ENCODE measurements at places on chromosomes 2 and 18.
A peak's percentile ranks its signal among the peaks of the same experiment; 100 is the strongest.

GRCh38 chr2:39570614-39571013 is 95.1 kb upstream of the TMEM178A start:
- DNase-seq, result no peak

DNA sequence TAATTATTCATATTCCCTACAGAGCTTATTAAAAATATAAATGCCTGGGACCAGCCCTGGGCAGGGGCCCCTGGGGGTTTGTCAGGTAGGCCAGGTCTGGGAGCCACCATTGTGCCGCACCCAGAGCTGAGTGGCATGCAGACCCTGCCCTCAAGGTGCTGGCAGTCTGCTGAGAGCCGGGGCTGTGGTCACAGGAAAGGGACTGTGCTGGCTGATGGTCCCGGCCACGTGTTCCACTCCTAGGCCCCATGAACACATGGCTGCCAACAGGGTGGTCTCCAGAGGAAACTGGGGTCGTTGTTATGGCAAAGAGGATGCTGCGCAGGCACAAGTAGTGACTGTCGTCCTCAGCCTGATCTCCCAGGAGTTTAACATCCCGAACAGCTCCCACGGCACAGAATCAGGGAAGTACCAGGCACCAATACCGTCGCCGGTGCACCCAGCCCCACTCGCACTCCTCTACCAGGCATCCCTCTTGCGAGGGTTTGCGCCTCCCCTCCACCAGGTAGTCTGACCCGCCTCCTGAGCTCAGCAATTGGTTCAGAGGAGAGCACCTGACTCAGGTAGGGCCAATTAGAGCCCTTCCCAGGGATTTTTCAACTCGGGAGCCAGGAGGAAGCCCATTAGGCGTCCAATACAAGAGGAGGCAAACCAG is 39.2 kb upstream of the BIN1 start:
- no peak for DNase-seq

DNA sequence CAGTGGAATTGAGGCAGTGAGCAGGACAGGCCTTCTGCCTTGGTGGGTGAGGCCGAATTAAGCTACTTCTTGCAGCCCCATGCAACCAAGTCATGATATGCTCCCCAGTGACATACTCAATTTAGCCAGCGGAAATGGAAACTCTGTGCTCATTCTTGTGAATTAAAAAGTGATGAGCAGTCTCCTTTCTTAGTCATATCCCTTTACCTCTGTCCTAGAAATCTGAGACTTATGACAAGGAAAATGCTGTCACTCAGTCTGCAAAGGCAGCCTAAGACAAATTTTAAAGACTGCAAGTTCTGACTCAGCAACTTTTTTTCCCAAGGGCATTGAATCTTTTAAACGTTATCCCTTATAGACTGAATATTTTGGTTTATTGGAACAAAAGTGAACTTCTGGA is 218.2 kb downstream of the SH3BP4 start:
- DNase-seq, result no peak

- DNase-seq, result no peak
Observed at GRCh38 chr2:65749545-65749944, 317.1 kb upstream of the SPRED2 start.

GRCh38 chr18:61825386-61825785 is 67.4 kb downstream of the RNF152 start:
- no peak for DNase-seq

DNA sequence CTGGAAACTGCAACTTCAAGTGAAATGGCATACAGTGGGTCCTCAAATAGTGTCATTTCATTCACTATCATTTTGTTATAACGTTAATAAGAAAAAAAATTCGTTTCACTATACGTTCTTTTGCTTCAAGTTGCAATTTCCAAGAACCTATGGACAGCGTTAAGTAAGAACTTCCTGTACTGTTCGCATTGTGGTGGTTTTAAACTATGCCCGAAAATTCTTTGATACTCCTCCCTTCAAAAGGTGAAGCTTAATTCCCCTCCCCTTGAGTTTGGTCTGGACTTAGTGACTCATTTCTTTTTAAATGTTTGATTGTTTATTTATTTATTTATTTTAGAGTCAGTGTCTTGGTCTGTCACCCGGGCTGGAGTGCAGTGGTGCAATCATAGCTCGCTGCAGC is 20.7 kb downstream of the GNLY start:
- no peak for DNase-seq

- no peak for DNase-seq
Observed at GRCh38 chr2:12199491-12200211, 453.2 kb downstream of the LPIN1 start.

DNA sequence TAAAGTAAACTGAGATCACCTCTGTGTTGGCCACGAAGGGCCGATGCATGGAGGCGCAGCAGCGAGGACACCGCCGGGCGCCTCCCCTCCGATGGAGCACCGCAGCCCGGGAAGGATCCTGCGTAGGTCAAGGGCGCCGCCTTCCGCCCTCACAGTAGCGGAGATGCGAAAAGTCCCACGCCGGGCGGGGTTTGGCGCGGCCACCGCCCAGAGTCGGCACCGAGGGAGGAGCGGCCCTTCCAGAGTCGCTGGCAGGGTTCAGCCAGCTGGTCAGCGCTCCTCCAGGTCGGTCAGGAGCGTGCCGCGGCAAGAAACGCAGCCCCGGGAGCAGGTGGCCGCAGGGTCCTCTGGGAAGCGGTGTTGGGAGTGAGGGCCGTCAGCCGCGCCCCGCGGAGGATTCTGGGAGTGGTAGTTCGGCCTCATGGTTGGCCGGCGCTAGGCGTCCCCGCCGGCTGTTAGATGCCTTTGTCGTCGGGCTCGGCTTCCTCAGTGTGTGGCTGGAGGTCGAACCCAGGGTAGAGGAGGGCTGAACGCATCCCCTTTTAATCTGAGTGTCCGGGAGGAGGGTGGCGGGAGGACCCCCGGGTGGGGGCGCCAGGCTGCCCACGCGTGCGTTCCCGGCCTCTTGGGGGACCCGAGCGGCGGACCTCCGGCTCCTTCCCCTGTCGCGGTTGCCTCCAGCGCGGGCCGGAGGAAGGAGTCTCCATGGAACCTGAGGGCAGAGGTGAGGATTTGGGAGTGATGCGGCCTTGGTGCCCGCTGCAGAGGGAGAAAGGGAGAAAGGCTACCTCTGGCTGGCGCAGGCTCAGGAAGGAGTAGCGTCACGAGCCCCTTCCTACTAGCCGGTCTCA is at the start of gene ZNF892:
Gene ZNF892 (plus strand): TSS at position 411 of the 851 bp plus-strand sequence. CDS start 295 bp downstream, at position 706.
- DNase-seq, result peak; percentile 49

- DNase-seq, result no peak
Observed at GRCh38 chr2:147542351-147542750, 302.5 kb upstream of the ACVR2A start.

DNA sequence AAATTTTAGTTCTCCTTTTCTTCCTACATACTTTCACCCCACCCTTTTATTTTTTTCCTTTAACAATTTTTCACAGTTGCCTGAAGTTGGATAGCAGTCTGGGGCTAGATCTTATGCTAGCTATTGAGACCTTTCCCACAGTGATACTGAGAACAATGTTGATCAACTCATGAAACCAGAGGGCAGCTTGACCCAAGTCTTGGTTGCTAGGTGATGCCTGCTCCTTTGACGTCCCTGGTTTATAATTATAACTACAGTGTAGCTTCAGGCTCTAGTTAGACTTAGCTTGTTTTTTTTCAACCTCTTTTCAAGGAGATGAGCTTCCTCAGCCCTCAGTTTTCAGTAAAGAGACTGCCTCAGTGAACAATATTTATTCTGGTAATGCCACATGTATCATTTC is 648.5 kb downstream of the IRS1 start:
- no peak for DNase-seq

DNA sequence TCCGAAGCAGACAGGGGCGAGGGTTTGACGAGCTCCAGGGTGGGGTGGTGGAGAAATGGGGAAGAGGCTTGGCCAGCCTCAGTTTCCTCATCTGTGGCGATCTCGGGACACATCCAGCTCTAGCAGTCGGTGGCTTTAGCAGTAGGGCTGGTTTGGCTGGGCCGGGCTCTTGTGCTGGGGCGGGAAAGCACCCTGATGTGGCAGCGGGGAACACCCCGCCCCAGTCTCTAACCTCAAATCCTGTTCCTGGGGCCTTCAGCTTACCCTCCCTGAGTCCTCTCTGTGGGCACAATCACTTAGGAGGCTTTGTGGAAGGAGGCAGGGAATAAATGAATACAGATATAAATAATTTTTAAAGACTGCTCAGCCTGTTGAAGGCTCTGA is 26.5 kb upstream of the MCFD2 start:
- DNase-seq, result peak; percentile 60

DNA sequence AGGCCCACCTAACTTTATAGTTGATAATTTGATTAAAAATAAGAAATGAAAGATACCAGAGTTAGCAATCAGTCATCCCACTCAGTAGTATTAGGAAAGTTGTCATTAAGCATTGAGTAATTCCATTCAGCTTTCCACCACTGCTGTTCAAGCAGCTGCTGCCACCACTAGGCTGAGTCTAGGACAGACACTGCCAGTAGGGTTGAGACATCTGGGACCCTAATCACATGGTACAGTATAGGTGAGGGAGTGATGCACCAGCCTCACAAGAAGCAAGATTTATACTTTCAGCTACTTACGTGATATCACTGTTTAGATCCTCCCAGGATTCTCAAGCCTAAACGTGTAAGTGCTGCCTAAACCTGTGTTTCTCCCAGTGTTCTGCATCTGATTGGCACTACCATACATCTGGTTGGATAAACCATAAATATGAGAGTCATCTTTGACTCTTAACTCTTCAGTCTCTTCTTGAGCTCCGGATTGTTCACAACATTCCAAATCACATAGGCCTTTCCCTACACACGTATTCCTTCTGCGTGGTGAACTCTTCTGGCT is 3.2 kb downstream of the UBXN4 start:
- no peak for DNase-seq

GRCh38 chr2:27379836-27380625 is 503 bp downstream of the ZNF513 start:
- DNase-seq, result no peak

DNA sequence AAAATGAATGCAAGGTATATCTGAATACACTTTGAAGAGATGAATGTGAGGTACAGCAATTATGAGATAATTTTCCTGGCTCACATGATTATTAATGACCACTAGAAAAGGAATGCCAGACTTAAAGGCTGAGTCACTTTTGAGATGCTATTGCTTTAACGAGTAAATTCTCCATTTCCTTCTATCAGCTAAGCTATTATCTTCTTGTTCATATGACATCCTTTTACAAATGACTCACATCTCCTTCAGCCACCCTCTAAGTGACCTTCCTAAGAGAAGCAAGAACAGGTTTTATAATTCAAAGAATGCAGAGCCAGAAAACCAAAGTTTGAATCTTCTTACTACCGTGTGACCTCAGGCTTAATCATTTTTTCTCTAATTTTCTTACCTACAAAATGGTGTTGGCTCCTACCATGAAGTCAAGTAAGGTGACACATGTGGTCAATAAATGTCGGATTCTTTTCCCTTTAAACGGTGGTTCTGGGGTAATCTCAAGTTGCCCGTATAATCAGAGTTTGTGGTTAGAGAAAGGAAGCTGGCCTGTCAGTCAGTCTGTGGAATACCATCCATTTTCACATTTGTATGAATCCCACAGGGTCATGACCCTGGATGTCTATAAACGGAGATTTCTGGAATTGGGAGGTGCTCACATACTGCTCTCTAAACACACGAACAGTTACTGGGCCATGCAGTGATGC is 184.0 kb upstream of the PID1 start:
- DNase-seq, result no peak

DNA sequence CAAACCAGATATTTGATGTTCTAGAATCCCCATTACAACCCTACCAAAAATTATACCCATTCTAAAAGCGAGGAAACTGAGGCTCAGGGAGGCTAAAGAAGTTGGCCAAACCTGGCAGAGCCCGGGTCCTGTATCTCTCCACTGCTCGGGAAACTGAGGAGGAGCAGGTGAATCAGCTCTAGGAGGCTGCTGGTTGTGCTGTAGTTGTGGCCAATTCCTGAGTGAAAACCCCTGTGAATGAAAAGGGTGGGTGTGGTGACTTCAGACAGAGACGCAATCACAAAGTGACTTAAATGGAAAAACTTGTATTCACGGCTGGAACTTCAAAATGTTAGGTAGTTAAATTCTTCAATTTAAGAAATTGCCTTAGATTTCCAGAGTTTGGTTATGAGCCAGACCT is 105.7 kb upstream of the SEC11C start:
- DNase-seq, result no peak

DNA sequence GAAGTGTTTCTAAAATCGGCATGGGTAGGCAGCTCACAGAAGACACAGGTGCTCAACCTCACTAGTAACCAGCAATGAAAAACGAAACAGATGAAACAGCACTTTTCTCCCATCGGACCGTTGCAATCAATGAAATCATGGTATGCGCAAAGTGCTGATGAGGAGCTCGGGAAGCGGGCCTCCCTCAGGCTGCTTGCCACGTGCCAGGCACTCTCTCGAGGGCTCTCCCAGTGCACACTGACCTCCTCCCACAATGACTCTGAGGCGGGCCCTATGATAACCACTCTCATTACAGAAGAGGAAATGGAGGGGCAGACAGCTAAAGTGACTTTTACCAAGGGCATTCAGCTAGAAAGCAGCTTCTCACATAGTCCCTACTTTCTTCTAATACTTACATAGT is 3.8 kb upstream of the ANKRD23 start:
- no peak for DNase-seq

DNA sequence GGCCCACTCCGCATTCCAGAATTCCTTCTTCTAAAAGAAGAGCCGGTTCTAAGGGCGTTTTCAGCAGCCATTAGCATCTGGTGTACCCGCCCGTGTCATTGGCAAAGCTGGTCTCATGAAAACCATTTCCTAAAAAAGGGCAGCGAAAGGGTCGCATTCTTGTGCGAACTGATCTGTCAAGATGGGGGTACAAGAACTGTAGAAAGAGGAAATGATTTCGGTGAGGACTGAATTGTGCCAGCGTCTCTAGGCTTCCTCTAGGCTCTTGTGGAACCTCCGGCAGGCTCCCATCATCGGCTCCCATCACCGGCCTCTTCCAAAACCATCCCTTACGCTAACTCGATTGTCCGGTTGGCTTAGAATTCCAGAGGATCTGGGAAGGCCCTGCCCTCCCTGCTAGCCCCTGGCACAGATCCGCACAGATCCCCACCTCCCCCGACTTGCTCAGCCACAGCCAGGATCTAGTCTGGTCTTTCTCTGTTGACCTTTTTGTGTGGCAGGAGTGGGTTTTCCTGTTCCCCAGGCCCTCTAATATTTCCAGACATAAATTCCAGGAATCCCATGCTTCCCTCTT is 1.3 kb downstream of the RAB31 start:
- DNase-seq, result no peak

- no peak for DNase-seq
Observed at GRCh38 chr2:232674491-232674890, 22.6 kb upstream of the GIGYF2 start.

DNA sequence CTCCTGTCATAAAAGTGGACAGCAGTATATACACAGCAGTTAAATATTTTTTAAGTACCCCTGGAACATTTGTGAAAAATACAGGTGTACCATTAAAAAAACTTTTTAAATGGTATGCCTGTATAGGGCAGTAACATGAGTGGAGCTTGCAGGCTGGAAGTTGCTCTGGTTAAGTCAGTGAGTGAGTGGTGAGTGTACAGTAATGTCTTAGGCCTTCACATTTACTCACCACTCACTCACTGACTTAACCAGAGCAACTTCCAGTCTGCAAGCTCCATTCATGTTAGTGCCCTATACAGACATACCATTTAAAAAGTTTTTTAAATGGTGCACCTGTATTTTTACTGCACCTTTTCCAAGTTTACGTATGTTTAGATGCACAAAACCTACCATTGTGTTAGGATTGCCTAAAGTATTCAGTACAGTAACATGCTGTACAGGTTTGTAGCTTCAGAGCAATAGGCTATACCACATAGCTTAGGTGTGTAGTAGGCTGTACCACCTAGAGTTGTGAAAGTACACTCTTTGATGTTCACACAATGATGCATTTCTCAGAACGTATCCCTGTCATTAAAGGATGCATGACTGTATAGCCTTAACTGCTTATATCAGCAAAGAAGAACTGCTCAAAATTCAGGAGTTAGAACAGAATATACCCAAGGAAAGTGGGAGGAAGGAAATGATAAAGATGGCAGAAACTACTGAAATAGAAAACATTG is 112.6 kb downstream of the EHBP1 start:
- DNase-seq, result no peak

Measured in stimulated activated CD4-positive, alpha-beta T cell treated with anti-CD3 and anti-CD28 coated beads, Interleukin-1b, Interleukin-23, amount 100 ng/mL, for 24 hours (primary cell).